ENCODE measurements at places on chromosomes 6 and 20.
A peak's percentile ranks its signal among the peaks of the same experiment; 100 is the strongest.

DNA sequence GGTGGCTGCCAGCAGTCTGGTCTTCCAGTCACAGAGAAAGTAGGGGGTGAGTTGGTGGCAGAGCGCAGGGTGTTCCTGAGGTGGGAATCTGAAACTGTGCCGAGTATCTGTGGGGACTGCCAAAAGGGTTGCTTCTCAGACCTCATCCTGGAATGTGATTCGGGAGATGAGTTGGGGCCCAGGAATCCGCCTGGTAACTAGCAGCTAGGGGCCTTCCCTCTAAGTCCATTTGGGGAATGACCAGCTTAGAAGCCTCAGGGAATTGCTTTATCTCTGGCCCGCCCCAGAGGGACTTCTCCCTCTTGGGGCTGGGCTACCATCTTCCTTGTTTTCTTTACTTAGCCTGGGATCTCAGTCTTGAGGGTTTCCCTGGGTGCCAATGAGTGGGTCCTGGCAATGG is 49.6 kb downstream of the MOCS1 start:
- no peak for DNase-seq

DNA sequence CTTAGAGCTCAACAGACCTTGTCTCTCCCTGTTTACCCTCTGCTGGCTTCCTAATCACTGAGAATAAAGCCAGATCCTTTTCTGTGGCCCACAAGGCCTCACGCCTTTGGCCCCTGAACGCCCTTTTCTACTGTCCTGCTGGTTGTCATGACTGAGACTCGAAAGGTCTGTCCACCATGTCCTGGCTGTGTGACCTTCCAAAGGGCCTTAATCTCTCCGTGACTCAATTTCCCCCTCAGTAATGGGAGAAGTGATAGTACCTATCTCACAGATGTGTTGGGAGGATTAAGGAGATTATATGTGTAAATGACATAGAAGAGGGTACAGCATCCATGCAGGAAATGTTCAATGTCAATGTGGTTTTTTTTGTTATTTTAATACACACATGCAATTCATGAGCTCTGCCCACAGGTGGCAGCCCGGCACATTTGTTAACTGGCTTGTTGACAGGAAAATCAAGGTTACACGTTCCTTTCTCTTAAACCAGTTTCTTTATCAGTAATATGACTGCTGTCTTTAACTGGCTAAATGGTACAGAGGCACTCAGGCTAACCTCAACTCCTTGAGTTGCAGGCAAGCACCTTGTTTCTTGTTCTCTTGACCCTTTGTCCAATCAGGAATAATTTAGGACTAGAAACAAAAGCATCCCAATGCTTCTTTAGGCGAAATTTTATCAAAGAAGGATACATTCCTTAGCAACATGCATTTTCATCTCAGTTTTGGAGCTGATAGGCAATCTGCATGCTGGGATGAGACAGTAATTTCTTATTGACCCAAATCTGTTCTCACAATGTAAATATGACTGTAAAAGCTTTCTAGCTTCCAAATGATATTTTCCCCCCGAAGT is 16.6 kb downstream of the SLC22A1 start:
- peak; percentile 51 for DNase-seq

DNA sequence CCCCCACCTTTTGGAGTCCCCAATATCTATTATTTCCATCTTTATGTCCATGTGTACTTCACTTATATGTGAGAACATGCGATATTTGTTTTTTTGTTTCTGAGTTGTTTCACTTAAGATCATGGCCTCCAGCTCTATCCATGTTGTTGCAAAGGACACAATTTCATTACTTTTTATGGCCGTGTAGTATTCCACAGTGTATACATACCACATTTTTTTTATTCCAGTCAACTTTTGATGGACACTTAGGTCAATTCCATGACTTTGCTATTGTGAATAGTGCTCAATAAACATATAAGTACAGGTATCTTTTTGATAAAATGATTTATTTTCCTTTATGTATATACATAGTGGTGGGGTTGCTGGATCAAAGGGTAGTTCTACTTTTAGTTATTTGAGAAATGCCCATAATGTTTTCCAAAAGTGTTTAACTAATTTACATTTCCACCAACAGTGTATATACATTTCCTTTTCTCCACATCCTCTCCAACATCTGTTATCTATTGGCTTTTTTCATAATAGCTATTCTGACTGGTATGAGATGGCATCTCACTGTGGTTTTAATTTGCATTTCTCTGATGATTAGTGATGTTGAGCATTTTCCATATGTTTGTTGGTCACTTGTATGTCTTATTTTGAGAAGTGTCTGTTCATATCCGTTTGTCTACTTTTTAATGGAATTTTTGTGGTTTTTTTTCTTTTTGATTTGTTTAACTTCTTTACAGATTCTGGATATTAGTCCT is 34.0 kb upstream of the COL10A1 start:
- no peak for DNase-seq

- DNase-seq = no peak
These were observed 66.8 kb downstream of the TBC1D7 start for GRCh38 chr6:13261464-13261994.

GRCh38 chr6:132456700-132457143 is 55.4 kb upstream of the MOXD1 start:
- DNase-seq = peak; percentile 24
